Activated naive CD4-positive, alpha-beta T cell treated with anti-CD3 and anti-CD28 coated beads, Interleukin-2, amount 50 U/mL, for 72 hours (primary cell): ENCODE measurements at places on chromosomes 3 and 15.

- no peak for DNase-seq
Observed at GRCh38 chr15:64111679-64112050, 15.9 kb downstream of the SNX1 start.

GRCh38 chr3:153752405-153753027 lies 368.7 kb upstream of the ARHGEF26 start:
- no peak for DNase-seq

- no peak for DNase-seq
Observed at GRCh38 chr3:100386437-100387074, 14.3 kb downstream of the TOMM70 start.

GRCh38 chr3:188580659-188581058 lies 426.7 kb downstream of the LPP start:
- DNase-seq = no peak

DNA sequence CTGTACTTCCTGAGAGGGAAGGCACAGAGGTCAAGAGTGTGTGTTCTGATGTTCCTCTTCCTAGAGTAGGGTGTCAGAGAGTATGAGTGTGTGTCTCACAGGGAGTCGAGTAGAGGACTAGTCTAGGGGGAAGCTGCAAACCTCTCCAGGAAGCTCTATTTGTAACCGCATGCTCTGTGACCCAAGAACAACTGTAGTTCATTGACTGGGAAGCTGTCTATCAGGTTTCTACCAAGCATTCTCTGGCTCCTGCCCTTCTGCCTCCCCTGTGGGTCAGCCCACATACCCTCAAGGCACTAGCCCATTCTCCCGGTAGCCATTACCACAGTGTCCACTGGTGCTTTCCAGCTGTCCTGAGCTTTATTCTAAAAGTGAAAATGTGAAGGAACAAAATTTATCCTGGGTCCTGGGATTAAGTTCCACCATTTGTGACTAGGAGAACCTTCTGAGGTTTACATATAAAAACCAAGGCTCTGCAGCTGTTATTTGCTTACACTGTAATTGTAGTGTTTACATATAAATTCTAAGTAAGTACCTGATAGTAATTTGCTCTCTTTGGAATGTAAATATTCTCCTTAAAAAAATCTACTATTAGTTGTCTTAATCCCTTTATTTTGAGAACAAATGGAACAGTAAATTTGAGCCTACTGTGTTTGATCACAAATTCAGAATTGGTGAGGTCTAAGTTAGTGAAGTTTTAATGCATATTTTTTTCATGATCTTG lies 40.7 kb downstream of the MYRIP start:
- DNase-seq = no peak

DNA sequence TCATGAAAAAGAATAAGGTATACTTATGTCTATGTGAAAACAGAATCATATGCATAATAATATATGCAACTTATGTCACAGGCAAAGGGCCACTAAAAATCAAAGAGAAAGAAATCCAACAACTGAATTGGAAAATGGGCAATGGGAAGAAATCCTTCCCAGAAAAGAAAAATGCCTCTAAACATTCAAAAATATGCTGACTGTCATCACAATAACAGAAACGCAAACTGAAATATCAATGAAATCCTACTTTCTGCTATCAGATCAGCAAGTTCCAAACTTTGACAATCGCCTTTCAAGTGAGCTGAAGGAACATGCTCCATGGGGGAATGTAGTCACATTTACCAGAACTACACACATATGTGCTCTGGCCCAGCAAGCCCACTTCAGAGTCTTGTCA lies 99.4 kb upstream of the KLF13 start:
- DNase-seq = no peak

GRCh38 chr15:40984406-40984805 lies 31.1 kb downstream of the CHAC1 start:
- DNase-seq = no peak

GRCh38 chr15:68309024-68309423 lies 31.5 kb downstream of the FEM1B start:
- no peak for DNase-seq

DNA sequence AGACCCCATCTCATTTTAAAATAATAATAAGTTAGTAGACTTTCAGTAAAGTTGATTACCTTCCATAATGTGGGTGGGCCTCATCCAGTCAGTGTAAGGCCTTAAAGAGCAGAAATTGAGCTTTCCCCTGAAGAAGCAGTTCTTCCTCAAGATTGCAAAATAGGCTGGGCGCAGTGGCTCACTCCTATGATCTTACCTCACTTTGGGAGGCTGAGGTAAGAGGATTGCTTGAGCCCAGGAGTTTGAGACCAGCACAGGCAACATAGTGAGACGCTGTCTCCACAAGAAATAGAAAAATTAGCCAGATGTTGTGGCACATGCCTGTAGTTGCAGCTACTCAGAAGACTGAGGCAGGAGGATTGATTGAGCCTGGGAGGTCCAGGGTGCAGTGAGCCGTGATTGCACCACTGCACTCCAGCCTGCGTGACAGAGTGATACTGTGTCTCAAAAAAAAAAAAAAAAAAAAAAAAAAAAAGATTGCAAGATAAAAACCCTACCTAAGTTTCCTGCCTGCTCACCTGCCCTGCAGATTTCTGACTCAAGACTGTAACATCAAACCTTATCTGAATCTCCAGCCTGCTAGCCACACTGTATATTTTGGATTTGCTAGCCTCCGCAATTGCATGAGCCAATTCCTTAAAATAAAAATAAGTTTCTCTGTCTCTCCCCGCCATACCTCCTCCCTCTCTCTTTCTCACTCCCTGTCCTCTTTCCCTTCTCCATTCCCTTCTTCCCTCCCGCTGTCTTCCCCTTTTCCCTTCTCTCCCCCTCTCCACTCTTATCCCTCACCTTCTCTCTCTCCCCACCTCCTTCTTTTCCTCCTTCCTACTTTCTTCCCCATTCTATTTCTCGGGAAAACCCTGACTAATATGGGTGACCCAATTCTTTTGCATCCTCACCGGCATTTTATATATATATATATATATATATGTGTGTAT lies 16.9 kb downstream of the KLHL18 start:
- no peak for DNase-seq

DNA sequence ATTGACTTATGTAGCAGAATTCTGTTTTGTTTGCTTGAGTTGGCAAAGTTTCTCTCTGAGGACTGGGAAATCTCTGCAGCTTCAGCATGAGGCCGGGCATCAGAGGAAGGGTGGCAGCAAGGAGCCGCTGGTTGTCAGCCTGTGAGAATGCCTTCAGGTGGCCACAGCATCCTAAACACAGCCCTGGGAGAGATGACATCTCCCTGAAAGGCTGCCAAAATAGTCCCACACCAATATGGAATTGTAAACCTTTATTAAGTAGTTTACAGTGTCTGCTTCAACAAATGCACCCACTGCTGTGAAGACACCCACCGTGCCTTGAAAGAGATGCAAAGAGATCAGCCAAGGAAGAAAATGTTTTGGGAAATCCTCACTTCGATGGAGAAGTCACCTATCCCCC lies 609.7 kb upstream of the ARRDC4 start:
- no peak for DNase-seq

DNA sequence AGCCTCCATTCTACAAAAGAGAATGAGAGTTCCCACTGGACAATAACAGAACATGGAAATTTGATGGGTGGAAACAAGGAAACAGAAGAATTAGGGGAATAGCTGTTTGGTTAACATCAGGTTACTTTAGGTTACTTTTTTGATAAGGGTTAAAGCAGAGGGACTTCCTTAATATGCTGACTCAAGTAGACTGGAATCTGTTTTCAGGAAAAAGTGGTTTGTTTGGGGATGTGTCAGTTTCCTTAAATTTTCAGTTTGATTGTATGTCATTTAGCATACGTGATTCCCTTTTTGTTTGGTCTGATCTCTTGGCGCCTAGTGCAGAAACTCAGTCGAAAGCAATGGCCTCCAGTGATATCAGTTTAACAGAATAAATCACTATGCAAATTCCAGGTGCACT lies 411.8 kb upstream of the GRM7 start:
- no peak for DNase-seq

DNA sequence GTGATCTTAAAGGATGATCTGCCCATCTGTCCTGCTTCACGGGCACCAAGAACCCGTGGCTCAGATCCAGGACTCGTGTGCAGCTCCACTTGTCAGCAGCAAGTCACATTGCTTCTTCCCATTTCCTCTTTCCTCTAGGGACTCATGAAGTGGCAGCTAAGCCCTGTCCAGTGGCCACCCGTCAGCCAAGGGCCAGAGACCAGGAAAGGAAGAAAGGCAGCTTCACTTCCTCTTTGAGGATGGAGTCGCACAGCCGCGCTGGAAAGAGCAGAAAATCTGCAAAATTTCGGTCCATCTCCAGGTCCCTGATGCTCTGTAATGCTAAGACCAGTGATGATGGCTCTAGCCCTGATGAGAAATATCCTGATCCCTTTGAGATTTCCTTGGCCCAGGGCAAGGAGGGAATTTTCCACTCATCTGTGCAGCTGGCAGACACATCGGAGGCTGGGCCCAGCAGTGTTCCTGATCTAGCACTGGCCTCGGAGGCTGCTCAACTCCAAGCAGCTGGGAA lies 28.5 kb downstream of the IL16 start:
- no peak for DNase-seq

DNA sequence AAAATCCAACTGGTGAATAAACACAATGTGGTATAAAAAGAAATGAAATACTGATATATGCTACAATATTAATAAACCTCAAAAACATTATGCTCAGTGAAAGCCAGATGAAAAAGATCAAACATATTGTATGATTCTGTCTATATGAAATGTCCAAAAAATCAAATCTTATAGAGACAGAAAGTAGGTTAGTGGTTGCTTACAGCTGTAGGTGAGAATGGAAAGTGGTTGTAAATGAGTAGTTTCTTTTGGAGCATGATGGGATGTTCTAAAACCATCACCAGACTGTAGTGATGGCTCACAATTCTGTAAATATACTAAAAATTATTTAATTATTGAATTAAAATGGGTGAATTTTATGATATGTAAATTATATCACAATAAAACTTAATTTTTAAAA lies 58.4 kb downstream of the SENP7 start:
- no peak for DNase-seq

- DNase-seq = no peak
Observed at GRCh38 chr15:91429973-91430372, 329.9 kb downstream of the SV2B start.

DNA sequence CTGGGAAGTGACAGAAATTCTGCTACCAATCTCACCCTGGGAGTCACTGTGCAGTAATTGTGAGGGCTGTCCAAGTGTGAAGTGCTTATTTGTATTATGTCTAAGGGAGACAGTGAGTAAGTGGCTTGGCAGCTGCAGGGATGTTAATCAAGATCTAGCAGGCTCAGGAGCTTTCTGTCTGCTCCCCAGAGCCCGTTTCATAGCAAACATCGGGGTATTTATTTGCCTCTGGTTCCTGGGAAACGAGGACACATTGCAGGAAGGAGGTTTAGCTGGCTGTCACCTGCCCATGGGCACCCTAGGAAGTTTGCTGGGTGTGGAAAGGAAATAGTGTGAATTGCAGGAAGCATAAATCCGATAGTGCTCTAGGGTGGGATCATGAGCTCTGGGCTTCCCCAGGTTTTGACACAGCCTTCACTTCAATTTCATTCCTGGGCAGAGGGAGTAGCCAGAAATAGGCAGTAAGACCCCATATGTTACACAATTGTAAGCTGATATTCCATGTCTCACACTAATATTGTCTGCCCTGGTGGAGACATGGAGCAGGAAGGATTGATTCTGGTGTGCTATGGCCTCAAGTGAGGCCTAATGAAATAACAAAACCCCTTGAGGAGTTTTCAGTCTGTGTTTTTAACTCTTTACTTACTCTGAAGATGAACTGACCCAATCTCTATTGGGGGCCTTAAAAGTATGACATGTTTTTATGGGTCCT lies 74.1 kb upstream of the MITF start:
- no peak for DNase-seq

- DNase-seq = no peak
Observed at GRCh38 chr3:134487406-134487805, 1.5 kb downstream of the CEP63 start.

GRCh38 chr15:57440799-57441198 lies 64.5 kb downstream of the CGNL1 start:
- no peak for DNase-seq

DNA sequence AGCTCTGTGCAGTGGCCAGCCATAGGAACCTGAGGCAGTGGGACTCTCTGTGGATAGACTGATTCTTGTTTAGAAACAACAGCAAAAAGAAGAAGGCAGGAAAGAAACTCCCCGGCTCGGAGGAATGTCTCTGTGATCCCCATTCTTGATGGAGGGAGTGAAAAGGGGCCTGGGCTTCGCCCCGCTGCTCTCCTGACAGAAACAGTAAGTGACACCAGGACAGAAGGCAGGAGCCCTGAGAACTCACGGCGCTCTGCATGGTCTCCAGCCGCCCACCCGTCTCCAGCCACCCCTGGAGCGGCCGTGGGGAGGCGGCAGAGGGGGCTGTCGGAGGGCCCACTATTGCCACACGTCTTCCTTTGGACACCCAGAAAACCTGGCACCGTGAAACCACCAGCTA lies 35.7 kb upstream of the PARL start:
- no peak for DNase-seq

DNA sequence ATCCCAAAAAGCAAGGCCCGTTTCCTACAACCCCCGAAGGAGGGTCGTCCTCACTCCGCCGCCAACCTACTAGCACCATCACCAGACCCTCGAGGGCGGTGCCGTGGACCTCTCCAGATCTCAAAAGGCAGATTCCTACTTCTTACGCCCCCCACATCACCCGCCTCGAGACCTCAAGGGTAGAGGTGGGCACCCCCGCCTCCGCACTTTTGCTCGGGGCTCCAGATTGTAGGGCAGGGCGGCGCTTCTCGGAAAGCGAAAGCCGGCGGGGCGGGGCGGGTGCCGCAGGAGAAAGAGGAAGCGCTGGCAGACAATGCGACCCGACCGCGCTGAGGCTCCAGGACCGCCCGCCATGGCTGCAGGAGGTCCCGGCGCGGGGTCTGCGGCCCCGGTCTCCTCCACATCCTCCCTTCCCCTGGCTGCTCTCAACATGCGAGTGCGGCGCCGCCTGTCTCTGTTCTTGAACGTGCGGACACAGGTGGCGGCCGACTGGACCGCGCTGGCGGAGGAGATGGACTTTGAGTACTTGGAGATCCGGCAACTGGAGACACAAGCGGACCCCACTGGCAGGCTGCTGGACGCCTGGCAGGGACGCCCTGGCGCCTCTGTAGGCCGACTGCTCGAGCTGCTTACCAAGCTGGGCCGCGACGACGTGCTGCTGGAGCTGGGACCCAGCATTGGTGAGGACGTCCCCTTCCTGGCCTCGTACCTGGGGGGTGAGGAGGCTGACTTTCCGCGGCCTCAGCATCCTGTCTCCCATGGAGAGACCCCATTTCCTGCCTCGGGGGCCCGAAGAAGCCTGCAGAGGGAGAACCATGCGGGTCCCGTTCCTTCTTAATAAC lies at the start of gene MYD88:
Gene MYD88 (plus strand): TSS at position 313 of the 842 bp plus-strand sequence. CDS start 40 bp downstream, at position 353.
- peak; percentile 81 for DNase-seq

DNA sequence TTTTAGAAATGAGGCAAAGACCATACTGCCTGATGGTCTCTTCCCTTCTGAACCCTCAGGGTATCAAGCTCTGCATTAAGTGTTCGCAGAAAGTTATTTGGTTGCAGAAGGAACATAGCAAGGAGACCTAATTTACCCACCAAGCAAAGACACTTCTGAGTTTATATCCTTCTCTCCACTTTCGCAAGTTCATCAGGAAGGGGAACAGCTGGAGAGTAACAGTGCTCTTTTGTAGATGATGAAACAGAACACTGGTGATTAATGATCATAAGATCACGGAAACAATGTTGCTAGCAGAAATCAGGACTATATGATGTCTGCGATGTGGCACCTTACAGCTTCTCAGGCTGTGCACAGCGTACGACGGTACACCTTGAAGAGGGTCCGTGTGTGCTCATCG lies 62.1 kb downstream of the NCEH1 start:
- no peak for DNase-seq
